ENCODE measurements at places on chromosomes 5 and 9.

DNA sequence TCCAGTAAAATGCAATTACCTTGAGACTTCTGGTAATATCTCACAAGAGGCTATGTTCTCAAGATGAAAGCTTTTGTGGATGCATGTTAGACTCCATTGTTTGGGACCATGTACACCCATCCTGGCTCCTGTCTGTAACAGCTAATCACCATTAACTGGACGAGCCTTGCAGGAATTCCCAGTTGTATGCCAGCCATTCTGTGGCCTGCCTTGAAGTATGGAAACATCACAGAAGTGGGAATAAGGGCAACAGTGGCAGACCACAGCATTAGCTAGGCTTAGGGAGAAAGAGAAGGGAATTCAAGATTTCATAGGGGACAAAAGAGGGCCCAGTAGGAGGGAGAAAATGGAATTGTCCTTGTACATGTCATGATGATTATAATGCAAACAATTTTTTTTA lies 79.0 kb downstream of the RORB start:
- DNase-seq = no peak

GRCh38 chr9:70043689-70044489 lies at the start of gene MAMDC2:
MAMDC2 (plus strand) TSS chr9:70043848; CDS start chr9:70044198, 350 bp downstream.
- no peak for DNase-seq

GRCh38 chr9:2802494-2802921 lies 41.4 kb downstream of the PUM3 start:
- no peak for DNase-seq

DNA sequence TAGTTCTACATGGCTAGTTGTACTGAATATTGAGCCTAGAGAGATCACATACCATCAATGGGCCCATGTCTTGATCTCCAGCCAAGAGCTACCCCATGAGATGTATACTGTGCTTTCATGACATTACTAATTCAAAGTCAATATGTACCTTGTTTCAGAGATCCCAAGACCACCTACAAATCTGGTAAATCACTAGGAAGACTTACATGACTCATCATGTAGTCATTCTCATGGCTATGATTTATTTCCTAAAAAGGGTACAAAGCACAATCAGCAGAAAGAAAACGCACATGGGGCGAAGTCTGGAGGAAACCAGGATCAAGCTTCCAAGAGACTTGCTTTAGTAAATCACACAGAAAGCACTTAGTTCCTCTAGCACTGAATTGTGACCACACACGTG lies 103.0 kb downstream of the PCSK5 start:
- no peak for DNase-seq

DNA sequence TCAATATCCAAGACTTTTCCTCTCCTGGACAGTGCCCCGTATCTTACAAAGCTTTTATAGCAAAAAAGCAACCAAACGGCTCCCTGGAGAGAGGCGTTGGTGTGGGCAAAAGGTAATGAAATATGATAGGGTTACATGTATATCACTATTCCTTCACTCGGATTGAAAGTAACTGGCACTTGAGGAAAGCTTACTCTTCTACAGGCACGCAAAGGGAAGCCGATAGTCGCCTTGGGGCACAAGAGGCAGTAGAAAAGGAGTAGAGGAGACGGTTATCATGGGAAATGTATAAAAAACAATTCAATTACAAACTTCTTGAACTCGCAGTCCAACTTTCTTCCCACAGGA lies 1.1 kb downstream of the DIAPH1 start:
- no peak for DNase-seq

GRCh38 chr5:38678076-38678475 lies 121.6 kb upstream of the LIFR start:
- no peak for DNase-seq

DNA sequence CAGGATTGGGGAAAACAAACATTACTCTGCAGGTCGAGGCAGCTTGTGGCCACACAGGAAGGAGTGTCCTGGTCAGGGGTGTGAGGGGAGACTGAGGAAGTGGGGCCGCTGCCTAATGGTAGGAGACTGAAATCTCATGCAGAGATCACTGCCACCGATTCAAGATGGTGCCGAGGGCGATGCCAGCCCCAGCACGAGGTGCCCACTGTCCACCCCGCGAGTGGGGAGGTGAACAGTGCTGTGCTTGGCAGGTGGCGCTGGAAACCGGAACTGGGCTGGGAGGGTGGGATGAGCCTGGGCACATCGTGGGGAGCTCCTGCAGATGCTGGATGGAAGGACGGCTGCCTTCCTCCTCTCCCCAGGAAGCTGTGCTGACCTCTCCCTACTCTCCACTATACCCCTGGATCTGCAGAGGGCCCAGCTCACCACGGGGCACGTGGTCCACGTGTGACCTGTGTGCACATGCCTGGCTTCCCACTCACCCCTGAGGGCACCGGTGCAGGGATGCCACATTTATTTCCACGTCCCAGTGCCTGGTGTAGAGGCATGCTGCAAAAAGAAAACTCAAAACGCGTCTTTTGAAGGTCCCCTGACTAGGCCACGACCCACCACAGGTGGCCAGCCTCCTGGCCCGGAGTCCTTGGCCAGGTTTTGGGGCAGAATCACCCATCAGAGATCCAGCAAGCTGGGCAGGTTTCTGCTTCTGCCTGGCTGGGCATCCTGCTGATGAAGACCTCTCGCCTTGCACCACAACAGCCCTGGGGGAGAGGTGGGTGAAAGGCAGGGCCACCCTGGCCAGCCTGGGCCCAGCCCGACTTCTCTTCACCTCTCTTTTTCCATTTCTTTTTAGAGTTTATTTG lies 71.7 kb upstream of the FCN1 start:
- no peak for DNase-seq

DNA sequence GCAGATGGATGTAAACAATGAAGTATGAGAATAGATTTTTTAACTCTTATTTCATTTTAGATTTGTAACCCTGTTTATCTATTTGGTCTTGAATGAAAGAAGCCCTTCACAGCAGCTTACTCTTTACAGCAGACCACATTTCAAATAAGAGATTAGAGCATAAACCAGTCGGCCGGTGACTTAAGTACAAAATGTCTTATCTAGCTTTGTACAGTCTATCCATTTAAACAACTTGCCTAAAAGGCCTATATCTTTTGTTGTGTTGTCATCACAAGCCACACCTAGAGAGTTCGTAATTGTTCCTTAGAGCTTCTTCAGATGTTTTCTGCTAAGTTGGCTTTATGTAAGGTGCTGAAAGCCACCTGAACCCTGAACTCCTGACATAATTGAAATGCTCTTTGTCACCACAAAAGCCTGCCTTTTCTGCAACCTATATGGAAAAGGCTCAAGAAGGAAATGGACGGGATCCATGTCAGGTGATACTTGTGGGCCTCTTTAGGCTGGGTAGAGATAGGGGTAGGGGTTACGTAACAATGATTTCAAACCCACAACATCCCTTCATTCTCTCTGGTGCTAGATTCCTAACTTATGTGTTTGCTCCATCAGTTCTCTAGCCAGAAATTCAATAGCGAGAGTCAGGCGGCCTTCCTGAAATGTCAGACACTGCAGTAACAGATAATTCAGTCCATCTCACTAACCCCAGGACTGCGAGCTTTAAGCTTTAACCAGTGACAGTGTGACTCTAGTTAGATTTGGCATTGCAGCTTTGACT lies 162.5 kb downstream of the CD180 start:
- no peak for DNase-seq
